Activated CD8-positive, alpha-beta memory T cell treated with anti-CD3 and anti-CD28 coated beads for 36 hours (primary cell): ENCODE measurements at places on chromosomes 7 and 10. TPM values are rescaled to one million over a fixed set of nuclear protein-coding genes. Genes with fewer than 3 reads are reported as not detected.

The MOGAT3 gene
- not detected for total RNA-seq

The HOXA2 gene
- total RNA-seq = not detected

The LDB3 gene
- total RNA-seq = not detected

The C10orf67 gene
- 0.15 TPM for total RNA-seq

The CYP2E1 gene
- total RNA-seq = 0.44 TPM

The TSPAN33 gene
- total RNA-seq = 17.7 TPM

The CRPPA gene
- total RNA-seq = 1.5 TPM

The INHBA gene
- total RNA-seq = 0.06 TPM

The RAB19 gene
- 6.3 TPM for total RNA-seq

The NAT16 gene
- total RNA-seq = not detected

The ENKUR gene
- 0.10 TPM for total RNA-seq

The C7orf57 gene
- 2.0 TPM for total RNA-seq

The GHRHR gene
- not detected for total RNA-seq

The COL1A2 gene
- 0.21 TPM for total RNA-seq

The AGBL3 gene
- total RNA-seq = 3.4 TPM

The TEX36 gene
- total RNA-seq = not detected

The CYP26C1 gene
- 0.06 TPM for total RNA-seq

The SLC29A4 gene
- 0.25 TPM for total RNA-seq

The PRKAR1B gene
- 34.5 TPM for total RNA-seq
